CD4-positive, alpha-beta T cell treated with Interleukin-12 subunit alpha and Interleukin-12 subunit beta, for 1 hour (primary cell): ENCODE measurements at places on chromosomes 6 and 20.

GRCh38 chr6:149473080-149474052, 11.4 kb downstream of the ZC3H12D start:
- DNase-seq = peak; percentile 38

DNA sequence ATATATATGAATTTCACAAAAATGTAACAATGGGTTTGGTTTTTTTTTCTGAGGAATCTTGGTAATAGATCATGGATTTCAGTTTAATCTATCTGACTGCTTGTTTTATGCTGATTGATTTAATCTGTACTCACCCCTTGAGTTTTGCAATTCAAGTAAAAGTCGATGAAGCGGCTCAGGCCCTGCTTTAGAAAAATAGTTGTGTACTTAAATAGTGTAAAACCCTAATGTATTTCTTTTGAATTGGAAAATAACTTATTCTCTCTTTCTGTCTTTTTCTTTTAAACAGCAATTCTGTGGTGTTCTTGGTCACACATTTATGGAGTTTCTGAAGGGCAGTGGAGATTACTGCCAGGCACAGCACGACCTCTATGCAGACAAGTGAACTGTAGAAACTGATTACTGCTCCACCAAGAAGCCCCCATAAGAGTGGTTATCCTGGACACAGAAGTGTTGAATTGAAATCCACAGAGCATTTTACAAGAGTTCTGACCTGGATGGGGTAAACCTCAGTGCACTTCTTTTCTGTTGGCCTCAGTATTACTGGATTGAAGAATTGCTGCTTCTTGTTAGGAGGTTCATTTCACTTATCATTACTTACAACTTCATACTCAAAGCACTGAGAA, 4.0 kb downstream of the LOC128125822 start:
- no peak for DNase-seq

DNA sequence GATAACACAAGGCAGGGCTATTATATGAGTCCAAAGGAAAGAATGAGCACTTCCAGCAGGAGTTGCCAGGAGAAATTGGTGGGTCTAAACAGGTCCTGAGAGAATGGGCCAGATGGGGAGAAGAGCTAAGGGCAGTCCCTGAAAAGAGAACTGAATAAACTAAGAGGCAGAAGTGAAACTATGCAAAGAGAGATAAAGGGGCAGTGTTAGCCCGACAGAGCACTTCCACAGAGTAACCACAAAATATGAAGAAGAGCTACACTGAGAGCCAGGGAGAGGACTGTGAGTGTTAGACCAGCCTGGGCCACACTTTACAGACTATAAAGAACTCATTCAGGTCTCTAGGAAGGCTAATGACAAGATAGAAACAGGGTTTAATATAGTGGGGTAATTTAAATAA, 43.8 kb downstream of the RALGAPA2 start:
- no peak for DNase-seq

- DNase-seq = peak; percentile 29
Observed at GRCh38 chr6:89122625-89123024, 4.8 kb upstream of the SRSF12 start.

GRCh38 chr20:45373353-45374100, 4.6 kb downstream of the TP53TG5 start:
- DNase-seq = peak; percentile 90

- no peak for DNase-seq
Observed at GRCh38 chr20:46901638-46902037, 7.0 kb downstream of the EYA2 start.

- DNase-seq = no peak
Observed at GRCh38 chr6:145608850-145609249, 126.5 kb downstream of the EPM2A start.

DNA sequence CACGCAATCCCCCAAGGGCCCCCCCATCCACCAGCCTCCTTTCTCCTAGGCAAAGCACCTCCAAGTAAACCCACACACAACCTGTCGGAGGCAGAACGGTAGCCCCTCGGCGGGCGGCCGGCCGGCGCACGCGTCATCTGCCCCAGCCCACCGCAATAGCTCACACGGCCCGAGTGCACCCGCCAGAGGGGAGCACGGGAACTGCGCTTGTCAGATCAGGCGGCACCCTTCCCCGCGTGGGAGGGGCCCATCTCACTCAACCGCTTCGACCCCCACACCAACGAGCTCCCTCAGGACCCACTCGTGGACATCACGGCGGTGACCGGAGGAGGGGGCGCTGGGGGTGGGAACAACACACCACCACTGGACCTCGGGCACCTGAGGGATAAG, 767.9 kb upstream of the DEFB115 start:
- no peak for DNase-seq

DNA sequence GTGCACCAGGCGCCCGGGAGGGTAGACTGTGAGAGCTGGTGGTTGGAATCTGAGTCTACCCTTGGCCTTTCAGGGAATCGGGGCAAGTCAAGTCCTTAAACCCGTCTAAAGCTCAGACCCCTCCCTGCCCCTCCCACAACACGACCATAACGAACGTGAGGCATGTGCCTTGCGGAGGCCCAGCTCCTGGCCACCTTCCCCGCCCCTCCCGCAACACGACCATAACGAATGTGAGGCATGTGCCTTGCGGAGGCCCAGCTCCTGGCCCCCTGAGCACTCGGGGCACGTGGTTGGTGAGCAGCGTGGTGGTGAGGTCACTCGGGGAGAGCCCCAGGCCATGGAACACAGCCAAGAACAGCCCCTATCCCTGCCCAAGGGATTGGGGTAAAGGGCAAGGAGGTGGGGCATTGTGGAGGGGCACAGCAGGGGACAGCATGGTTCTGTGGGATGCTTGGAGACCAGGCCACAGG, 132.2 kb downstream of the TAF4 start:
- DNase-seq = no peak

- DNase-seq = no peak
Observed at GRCh38 chr20:2698912-2699311, 6.3 kb downstream of the EBF4 start.

GRCh38 chr20:56195946-56196345, 52.6 kb upstream of the MC3R start:
- DNase-seq = no peak

DNA sequence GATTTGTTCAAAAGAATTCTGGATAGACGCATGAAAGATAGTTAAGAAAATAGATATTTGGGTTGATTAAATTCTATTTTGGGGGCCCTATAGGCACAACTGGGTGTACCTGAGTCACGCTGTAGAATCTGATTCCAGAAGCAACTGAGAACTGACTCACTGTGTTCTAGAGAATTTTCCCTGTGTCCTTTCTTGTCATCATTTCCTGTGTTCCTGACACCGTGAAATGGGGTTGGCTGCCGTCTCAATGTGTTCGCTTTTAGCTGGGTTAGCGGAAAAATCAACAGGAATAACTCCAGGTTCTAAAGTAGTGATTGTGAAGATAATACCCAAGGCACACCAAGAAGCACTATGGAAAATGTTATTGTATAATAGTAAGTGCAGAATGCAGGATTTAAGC, 5.0 kb downstream of the GCNT2 start:
- no peak for DNase-seq

DNA sequence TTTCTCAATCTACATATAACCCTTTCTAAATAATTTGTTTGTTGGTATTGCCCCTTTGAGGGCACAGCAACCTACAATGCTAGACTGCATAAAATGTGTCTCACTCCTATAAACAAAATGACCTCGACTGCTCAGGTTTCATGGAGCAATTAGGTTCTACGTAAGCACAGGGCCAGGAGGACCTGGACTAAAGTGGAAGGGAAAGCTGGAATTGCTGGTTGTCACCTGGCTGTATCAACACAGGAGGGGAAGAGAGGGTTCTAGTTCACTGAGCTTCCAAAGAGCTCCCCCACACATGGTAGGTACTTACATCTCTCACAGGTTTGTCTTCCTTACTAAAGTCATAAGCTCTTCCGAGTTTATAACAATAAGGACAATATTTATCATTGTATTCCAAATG, 51.0 kb downstream of the NCOA6 start:
- no peak for DNase-seq

GRCh38 chr20:1118004-1118335, 432 bp upstream of the PSMF1 start:
- DNase-seq = no peak

DNA sequence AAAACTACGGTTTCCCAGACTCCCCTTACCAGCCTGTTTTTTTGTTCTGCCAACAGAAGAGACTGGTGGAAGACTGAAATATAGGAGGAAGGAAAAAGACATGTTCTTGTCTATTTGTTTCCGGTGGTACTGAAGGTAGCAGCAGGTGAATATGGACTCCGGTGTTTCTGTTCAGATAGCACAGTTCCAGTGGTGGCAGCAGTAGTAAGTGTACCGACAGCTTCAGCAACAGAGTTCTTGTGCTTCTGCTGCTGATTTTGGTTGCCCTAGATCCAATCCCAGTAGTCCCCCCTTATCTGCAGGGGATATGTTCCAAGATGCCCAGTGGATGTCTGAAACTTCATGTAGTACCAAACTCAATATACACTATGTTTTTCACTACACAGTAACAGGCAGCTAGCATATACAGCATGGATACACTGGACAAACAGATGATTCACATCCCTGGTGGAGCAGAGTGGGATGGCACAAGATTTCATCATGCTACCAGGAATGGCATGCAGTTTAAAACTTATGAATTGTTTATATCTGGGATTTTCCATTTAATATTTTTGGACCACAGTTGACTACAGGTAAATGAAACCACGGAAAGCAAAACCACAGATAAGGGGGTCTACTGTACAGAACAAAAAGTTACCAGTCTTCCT, 301.8 kb downstream of the BTBD9 start:
- no peak for DNase-seq

DNA sequence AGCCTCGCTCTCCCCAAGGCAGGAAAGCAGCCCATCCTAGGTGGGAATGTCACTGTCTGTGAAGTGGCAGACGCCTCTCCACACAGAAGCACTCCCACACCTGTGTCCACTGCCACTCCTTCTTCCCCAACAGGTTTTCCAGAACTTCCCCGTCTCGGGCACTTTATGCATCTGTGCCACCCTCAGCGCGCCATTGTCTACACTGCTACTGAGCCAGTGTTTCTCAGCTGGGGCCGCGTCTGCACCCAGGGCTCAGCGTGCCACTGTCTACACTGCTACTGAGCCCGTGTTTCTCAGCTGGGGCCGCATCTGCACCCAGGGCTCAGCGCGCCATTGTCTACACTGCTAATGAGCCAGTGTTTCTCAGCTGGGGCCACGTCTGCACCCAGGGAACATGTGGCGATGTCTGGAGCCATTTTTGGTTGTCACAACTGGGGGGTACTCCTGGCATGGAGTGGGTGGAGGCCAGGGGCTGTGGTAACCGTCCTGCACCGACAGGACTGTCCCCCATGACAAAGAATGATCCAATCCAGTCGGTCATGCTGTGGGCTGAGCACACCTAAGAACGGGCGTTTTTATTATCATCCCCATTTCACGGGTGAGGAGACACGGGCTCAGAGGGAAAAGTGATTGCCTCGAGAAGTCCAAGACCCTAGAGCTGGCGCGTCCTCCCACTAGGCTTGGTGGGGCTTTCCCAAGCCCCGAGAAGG, 41.7 kb upstream of the ZBP1 start:
- DNase-seq = no peak

- DNase-seq = no peak
Observed at GRCh38 chr6:162873537-162873936, 145.8 kb downstream of the PACRG start.

DNA sequence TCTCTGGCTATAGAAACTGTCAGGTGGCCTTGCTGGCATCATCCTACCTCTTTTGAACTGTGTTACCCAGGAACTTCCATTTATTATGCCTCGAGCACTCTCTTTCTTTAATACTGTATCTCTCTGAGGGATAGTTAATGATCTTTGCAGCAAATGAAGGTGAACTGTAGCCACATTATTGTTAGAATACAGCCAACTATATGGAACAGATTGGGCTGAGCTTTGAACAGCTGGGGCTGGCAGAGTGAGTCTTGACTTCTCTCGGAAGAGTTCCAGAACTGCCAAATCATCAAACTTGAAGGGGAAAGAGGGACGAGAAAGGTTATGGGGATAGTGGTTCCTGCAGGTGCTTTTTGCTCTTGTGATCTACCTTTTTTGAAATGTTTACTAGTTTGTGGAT, 237.7 kb downstream of the PRL start:
- DNase-seq = no peak

DNA sequence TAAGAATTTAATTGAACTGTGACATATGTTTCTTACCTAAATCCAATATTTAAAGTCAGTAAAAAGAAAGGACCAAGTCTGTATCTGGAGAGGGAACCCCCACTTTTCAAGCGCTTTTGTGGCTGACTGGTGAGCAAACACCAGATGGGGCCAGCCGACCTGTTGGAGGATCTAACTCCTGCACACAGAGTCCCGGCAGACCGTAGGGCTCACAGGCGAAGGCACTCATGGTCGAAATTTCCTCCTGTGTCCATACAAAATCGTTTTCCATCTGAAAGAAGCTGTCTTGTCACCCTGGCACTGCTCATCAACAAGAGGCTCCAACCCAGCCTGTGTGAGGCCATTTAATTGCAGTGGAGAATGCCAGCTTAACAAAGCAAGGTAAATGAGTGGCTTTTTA, 94.0 kb downstream of the SCML4 start:
- DNase-seq = peak; percentile 67

DNA sequence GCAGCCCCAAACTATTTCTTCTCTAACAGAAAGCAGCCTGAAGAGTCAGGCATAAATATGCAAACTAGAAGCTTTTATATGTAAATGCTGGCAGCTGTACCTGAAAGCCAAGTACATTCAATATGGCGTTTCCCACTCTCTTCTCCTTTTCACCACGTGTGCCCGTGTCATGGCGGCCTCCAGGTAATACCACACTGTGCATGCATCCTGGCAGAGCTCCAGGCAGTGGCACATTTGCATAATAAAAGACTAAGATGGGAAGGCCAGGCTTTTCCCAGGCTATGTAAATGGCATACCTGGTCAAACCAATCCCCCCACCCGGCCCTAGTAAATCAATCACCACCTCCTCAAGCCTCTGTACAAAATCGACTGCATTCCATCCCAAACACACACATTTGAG, 120.6 kb downstream of the MMUT start:
- DNase-seq = no peak

DNA sequence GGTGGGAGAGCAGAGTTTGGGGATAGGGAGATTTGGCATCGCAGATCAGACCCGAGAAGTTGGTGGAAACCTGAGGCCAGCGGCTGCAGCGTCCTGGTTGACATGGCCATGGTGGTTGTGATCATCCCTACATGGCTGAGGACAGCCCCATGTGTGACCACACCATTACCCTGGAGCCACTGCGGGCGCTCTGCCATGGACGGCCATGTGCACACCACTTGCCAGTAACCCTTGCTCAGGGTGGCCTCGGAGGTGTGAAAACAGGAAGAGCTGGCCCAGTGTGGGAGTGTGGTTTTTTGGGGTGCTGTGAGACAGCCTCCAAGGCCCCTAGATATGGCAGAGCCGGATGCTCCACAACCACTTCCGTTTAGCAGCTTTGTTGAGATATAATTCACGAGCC, 64.4 kb downstream of the TMEM242 start:
- peak; percentile 54 for DNase-seq
